ENCODE measurements at places on chromosomes 6 and 20.
A peak's percentile ranks its signal among the peaks of the same experiment; 100 is the strongest.

DNA sequence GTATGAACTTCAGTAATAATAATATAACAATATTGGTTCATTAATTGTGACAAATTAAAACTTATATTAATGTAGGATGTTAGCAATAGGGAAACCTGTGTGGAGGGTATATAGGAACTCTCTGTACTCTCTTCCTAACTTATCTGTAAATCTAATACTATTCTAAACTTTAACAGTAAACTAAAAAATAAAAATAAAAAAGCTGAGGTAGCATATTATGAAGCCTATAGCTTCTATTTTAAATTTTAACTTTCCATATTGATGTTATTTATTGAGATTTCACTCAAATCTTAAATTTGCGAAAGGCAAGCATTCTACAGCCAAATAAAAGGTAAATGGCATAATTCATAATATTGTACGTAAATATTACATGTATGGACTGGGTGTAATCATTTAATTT, 326.4 kb downstream of the MEI4 start:
- DNase-seq = no peak

- no peak for DNase-seq
Observed at GRCh38 chr6:21747441-21747840, 153.9 kb downstream of the SOX4 start.

DNA sequence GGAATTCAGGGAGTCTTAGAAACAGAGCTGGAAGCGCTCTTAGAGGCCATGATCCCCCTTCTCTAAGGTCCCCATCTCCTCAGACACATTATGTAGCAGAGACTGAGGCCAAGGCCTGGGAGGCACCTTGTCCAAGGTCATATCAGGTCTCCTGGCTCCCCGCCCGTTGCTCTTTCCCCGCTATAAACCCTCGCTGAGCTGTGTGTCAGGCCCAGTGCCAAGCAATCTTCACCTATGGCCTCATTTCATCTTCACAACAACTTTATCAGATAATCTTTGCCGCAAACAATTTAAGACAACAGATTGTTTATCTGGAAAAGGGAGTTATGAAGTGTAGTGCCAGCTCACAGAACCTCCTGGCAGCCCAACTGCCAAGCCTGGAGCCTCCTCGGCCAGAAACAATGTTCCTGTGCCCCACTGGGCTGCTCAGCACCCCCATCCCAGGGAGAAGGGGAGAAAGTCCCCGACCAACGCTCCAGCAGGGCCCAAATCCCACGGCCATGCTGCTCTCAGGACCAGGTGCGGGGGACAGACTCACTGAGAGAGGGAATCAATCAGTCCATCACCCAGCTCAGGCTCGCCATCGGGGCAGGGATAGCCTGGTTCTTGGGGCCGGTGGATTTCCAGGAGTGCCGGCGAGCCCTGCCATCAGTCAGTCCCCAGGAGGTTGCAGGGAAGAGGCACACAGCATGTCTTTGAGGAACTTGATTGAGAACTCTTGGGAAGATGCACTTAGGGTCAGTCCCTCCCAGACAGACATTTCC, 16.9 kb upstream of the FANCE start:
- no peak for DNase-seq

DNA sequence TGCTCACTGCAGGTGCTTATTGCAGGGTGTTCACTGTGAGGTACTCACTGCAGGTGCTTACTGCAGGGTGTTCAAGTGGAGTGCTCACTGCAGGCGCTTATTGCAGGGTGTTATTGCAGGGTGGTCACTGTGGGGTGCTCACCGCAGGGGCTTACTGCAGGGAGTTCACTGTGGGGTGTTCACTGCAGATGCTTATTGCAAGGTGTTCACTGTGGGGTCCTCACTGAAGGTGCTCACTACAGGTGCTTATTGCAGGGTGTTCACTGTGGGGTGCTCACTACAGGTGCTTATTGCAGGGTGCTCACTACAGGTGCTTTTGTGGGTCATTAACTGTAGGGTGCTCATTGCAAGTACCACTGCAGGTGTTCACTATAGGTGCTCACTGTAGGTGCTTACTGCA, 20.2 kb downstream of the APMAP start:
- DNase-seq = no peak

DNA sequence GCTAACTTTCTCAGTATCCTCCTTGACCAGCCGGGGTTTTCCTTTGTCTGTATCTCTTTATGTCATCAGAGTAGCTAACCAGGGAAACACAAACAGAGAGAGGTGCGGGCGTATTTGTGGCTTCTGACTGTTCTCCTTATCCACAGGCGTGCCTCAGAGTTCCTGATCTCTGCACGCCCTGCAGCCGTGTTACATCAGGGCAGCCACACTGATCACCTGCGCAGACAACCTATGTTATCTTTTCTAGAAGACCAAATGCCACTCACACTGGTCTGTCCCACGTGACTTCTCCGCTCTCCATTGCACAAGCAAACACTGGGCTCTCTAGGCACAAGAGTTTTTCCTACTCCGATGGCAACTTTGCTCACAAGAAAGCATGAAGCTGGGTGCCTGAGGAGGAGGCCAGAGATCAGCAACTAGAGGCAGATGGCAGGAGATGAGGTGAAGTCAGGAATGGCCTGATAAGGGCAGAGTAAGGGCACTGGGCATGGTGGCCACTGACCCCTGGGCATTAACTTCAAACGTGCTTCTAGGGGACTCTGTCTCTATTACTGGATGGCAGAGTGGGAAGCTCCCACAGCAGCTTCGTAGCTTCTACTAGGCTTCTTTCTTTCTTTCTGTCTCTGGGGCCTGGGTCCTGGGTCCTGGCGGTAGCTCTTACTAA, 4.5 kb downstream of the PDE10A start:
- DNase-seq = no peak

GRCh38 chr6:4372866-4373265, 237.5 kb upstream of the ECI2 start:
- DNase-seq = no peak

- no peak for DNase-seq
Observed at GRCh38 chr20:51438136-51438535, 104.4 kb downstream of the NFATC2 start.

GRCh38 chr20:17613328-17614175, 43.7 kb downstream of the DSTN start:
- no peak for DNase-seq

- peak; percentile 74 for DNase-seq
Observed at GRCh38 chr6:107237992-107238660, 122.8 kb upstream of the BEND3 start.

DNA sequence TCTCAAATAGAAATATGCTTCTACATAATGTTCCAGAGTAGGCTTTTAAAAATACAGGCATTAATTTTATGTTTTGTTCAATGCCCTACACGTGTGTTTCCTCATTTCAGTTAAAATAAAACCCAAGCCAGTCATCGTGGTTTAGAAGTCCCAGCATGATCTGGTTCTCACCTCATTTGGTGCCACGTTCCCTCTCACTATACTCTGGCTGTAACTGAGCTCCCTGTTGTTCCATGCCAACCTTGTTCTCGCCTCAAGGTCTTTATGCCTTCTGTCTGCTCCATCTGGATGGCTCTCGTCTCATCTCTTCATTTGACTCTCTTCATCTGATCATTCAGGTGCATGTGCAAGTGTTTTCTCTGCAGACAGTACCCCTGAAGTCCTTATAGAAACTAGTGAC, 32.6 kb downstream of the HDGFL1 start:
- no peak for DNase-seq

DNA sequence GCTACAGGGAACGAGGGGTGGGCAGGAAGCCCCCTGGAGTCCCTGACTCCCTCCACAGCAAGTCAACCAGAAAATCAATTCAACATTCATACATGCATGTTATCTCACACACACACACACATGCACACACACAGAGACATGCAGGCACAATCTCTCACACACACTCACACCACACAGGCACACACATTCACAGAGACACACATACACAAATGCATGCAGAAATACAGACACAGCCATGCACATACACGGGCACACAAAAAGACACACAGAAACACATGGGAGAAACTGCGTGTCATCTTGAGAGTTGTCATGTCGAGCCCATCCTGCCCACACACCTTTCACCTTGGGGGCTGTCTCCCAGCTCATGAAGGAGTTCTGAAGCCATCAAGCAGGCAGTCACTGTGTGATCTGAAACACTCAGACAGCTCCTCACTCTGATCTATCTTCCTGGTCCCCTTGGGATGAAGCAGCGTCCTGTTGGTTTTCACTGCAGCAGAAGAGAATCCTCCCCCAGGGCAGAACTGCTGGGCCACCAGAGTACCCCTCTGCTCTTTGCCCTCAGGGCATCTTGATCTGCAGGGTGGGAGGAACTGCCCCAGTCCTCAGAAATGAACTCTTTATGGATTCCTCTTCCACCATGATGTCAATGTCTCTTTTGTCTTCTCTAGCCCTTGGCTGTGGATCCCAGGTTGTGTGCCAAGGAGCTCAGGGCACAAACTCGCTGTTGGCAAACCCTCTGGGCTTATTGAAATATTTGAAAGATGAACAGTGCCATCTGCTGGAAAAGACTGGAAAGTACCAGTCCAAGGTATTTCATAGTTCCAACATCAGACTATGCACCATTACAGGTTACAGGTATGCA, 8.8 kb downstream of the RAET1L start:
- DNase-seq = peak; percentile 61

DNA sequence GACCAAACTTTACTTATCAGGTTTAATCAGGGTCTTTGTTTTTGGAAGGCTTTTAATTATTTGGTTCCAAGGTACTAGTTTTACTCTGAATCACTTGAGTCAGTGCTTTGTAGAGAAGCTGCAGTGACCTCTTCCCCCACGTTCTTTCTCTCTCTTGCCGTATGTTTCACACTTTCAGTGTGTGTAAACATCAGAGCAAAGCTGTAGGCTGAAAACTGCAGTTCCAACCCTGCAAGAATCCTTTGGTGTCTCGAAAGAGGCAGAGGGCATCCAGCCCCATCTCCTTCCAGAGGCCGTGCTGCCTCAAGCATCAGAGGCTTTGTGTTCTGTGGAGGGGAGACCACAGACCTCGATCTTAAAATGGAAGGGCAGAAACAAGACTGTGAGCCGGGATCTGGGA, 42.1 kb downstream of the CFAP61 start:
- DNase-seq = no peak

DNA sequence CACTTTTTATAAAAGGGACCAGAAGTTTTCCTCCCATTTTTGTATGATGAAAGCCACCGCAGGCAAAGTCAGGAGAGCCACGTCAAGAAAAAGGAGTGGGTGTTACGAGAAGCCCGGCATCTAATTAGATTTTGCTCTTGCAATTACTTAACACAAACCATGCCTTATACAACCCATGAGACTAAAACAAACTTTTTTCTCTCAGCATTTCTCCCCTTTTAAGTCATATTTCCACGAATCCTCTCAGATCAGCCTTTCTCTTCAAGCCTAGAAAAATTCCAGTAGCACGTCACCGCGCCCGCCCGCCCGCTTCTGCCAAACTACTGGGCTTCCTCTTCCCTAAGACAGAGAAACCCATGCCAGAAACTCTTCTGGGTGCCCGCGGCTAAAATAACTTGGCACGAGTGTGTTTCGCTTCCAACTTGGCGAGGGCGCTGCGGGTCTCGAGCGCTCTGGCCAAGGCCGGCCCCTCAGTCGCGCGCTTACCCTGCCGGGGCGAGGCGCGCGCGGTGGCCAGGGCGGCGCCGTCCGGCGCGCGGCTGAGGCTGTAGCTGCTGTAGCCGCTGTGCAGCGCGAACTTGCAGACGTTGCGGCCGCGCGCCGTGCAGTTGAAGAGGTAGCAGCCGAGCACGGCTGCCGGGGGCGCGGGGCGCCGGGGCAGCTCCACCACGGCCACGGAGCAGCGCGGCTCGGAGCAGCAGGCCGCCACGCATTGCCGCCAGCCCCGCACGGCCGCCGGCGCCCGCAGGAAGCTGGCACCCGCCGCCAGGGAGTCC, 1.0 kb downstream of the LRP11 start:
- peak; percentile 57 for DNase-seq

DNA sequence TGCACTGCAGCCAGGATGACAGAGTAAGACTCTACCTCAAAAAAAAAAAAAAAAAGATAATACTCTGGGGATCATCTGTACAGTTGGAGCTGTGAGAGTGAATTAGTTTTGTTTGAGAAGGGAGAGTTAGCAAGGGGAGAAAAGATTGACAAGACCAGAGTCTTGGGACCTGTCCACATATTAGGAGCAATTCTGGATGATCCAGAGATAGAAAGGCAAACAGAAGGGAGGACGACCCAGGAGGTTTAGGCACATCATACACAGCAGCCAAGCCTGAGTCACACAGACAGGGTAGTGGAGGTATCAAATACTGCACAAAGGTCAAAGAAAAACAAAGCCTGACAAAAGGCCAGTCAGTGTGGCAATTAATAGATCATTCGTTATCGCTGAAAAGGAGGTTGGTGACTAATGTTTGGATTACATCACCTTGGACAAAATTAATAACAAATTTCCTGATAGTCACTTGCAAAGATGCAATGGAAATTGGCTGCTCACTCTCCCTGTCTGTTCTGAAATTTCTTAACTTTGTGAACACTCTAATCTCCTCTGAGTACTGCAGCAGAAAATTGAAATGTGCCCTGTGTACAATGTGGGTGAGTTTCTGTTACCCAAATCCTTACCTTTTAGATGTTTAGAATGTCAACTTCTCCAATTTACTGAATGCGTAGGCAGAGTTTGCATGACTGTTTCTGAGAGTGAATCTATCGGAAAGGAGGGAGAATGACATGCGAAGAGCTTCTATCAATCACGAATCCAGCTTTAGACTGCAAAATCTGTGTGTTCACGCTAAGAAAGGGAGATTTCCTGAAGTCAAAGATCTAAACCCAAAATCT, 105.4 kb downstream of the TSHZ2 start:
- no peak for DNase-seq

DNA sequence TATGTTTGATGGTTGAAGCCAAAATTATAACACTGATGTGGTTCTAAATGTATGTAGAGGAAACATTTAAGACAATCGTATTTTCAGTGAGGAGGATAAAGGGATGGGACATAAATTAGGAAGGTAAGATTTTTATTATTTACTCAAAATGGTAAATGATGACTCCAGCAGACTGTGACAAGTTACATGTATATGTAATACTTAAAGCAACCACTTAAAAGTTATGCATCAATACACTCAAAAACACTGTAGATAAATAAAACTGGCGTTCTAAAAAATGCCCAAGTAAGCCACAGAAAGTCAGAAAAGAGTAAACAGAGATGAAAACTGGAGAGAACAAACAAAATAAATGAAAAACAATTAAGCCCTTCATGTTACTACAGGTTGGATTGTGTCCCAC, 18.7 kb downstream of the HLA-DMB start:
- no peak for DNase-seq
